ENCODE measurements at places on chromosomes 5 and 9. TPM values are rescaled to one million over a fixed set of nuclear protein-coding genes. Genes with fewer than 3 reads are reported as not detected.

Gene PCDHGA6
- total RNA-seq = 2.0 TPM

- no peak for DNase-seq
- no peaks in the 10 kb centered on the region for H3K4me1 ChIP-seq
- no peaks in the 10 kb centered on the region for H3K36me3 ChIP-seq
- no peak overlapping the region for H3K27ac ChIP-seq
- H3K27me3 ChIP-seq = no peaks in the 10 kb centered on the region
These were observed 175.2 kb upstream of the HAPLN1 start for GRCh38 chr5:83895860-83896259.

GRCh38 chr5:32057187-32058096 lies 116.7 kb downstream of the GOLPH3 start:
- no peak overlapping the region for H3K27ac ChIP-seq
- no peaks in the 10 kb centered on the region for H3K4me1 ChIP-seq
- no peak overlapping the region for H3K4me3 ChIP-seq
- no peaks in the 10 kb centered on the region for H3K36me3 ChIP-seq
- H3K27me3 ChIP-seq = no peaks in the 10 kb centered on the region

- peaks cover 48% of the 10 kb centered on the region for H3K27me3 ChIP-seq
- no peaks in the 10 kb centered on the region for H3K4me1 ChIP-seq
- no peaks in the 10 kb centered on the region for H3K36me3 ChIP-seq
- H3K27ac ChIP-seq = no peak overlapping the region
These were observed 4.5 kb downstream of the LMX1B start for GRCh38 chr9:126618190-126618584.

Measured in prostate gland (tissue), 2 donors.